ENCODE measurements at places on chromosomes 4 and X. TPM values are rescaled to one million over a fixed set of nuclear protein-coding genes. Genes with fewer than 3 reads are reported as not detected.

HPGD gene
- total RNA-seq = 3.6 TPM

FDCSP gene
- not detected for total RNA-seq

CT45A1 gene
- total RNA-seq = not detected

SOD3 gene
- total RNA-seq = 0.39 TPM
